ENCODE measurements at places on chromosomes 6 and 20.
A peak's percentile ranks its signal among the peaks of the same experiment; 100 is the strongest.

GRCh38 chr6:32580593-32580992, 9.1 kb downstream of the HLA-DRB1 start:
- DNase-seq, result no peak

- DNase-seq, result no peak
Measured at GRCh38 chr20:26347396-26347795, 650.7 kb upstream of the ZNF337 start.

DNA sequence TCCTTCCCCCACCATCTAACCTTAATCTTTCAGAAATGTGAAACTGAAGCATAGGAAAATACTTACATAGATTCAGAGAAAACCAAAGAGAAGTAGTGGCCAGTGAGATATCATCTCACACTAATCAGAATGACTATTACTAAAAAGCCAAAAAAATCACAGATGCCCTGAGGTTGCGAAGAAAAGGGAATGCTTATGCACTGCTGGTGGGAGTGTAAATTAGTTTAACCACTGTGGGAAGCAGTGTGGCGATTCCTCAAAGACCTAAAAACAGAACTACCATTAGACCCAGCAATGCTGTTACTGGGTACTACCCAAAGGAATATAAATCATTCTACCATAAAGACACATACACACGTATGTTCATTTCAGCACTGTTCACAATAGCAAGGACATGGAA, 9.2 kb upstream of the PREX1 start:
- DNase-seq, result no peak

GRCh38 chr6:126337323-126337722, 2.6 kb upstream of the CENPW start:
- no peak for DNase-seq

GRCh38 chr6:113068570-113068969, 721.4 kb downstream of the RFPL4B start:
- no peak for DNase-seq

- no peak for DNase-seq
Measured at GRCh38 chr6:43246301-43247113, 3.2 kb downstream of the TTBK1 start.

DNA sequence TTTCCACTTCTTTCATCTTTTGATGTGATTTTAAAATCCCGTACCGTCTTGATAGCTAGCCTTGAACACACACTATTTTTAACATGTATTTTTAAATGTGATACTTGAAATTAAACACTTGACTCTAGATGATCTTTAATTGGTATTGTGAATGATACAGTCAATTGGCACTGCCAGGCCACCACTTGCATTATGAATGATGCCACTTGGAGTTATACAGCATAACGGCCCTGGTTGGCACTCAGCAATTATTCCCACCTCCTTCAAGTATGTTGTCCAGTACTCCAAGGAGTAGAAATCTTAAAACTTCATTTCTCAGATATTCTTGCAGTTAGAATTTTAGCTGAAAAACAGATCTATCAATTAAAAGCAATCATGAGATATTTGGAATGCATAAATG, 62.9 kb downstream of the TENT5A start:
- DNase-seq, result no peak

DNA sequence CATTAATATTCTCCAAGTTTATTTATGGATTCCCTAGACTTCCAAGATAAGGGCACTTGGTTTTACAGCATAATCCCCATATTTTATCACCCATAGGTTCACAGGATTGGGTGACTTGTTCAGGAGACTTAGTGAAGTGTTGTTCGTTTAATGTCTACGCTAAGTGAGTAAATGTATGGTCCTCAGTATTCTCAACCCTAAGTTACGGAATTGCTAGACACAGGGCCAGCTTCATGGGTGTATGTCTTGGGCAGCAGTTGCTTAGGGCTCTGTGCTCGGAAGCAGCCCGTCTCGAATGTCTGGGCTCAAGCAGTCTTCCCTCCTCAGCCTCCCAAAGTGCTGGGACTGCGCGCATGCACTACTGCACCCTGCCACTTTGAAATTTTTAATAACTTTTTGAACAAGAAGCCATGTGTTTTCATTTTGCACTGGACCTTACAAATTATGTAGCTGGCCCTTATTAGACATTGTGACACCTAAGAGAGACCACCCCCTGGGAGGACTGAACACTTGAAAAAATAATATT, 91.5 kb upstream of the ZNF217 start:
- no peak for DNase-seq

DNA sequence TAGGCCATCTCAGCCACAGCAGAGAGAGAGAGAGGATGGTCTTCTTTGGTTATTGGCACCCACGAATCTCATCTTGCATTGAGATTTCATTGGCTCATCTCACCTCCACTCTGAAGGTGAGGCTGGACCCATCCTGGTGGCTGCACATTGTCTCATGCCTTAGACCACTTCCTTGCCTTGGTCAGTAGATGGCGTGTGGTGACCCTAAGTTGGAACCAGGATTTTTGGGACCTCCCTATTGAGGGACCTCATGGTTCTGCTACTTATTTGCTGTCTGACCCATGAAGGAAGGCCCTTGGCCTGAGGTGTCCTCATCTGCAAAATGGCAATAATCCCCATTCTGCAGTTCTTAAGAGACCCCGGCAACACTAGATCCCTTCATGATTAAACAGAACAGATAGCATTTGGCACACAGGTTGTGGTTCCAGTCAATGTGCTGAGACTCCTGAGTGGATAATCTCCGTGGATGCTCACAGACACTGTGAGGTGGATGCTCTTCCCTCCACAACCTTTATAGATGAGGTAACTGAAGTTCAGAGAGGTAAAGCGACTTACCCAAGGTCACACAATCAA, 21.5 kb upstream of the AAR2 start:
- no peak for DNase-seq

DNA sequence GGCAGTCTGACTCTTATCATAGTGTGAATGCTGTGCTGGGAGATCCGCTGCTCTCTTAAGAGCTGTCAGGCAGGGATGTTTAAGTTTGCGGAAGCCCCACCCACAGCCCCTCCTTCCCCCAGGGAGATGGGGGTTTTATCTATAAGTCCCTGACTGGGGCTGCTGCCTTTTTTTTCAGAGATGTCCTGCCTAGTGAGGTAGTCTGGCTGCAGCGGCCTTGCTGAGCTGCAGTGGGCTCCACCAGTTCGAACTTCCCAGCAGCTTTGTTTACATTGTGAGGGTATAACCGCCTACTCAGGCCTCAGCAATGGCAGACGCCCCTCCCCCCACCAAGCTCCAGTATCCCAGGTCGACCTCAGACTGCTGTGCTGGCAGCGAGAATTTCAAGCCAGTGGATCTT, 75.7 kb upstream of the UST start:
- no peak for DNase-seq

DNA sequence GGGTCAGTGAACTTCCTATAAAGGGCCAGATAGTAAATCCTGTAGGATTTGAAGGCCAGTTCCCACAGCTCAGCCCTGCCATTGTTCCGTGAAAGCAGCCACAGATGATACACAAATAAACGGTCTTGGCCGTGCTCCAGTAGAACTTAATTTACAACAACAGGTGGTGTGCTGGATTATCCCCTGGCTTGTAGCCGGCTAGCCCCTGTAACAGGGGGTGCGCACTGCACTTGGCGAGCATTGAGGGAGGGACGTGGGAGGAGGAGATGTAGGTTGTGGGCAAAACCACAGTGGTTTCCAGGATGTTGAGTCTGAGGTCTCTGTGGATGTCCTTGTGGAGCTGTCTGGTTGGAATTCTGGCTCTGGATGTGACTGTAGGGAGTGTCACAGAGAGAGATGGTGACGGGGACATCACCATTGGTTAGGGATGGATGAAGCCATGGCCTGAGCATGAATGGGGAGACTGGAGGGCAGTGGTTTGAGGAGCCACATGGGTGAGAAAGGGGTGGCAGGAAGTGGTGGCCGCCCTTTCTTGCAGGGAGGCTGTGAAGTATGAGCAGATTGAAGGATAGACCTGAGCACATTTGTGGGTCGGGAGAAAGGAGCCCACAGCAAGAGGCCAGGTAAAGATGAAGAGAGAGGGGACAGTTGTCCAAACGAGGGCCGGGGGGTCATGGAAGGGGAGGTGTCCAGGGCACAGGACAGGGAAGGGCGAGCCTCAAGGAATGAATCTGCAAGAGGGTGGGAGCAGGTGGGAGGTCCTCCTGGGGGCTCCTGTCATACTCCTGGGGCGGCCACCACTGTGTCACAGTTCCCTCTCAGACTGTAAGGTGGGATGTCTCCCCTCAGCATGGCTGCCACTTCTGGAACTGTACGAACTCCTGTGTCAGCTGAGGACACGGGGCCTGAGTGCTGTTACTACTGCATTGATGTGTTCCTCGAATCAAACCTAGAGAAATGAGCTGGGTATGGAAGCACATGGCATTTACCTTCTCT, 53.6 kb downstream of the CDH26 start:
- peak; percentile 77 for DNase-seq

DNA sequence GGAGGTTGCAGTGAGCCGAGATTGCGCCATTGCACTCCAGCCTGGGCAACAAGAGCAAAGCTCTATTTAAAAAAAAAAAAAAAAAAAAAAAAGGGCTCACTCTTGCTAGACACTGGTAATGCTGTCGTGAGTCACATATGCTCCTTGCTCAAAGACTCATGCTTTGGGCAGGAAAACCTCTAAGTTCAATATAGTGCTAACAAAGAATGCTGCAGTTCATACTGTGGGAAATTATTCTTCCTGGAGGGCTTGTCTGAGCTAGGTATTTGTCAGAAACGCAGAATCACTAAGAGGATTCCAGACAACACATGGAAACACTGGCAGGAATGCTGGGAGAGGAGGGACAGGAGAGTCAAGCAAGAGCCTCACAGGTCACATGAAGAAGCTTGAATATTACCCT, 2.3 kb upstream of the LYRM2 start:
- no peak for DNase-seq

DNA sequence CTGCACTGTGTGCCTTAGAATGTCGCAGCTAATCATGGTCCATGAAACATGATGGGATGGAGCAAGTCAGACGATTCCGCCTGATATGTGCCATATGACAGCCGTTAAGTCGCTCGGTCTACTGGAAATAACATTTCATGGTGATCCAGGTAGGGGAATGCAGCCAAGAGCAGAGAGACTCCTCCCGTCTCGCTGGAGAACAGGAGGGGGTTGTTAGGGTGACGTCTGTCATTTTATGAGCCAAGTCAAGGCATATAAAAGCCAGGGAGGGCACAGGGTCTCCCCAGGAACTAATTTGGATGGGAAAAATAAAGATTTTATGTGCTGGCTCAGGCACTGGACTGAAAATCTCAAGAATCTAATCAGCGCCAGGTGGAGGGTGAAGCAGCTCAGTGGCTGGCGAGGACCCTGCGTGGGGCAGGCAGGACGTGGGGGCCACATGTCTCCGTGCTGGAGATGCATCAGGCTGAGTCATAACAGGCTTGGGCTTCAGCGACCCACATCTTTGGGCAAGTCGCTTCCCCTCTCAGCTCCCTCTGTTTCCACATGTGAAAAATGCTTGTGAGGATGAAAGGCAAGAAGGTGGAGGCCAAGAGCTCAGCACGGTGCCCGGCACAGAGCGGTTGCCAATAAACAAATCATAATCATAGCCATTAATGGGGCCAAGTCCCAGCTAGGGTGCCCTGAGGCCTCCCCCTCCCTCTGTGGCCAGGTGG, 234.6 kb downstream of the ANKRD60 start:
- no peak for DNase-seq

DNA sequence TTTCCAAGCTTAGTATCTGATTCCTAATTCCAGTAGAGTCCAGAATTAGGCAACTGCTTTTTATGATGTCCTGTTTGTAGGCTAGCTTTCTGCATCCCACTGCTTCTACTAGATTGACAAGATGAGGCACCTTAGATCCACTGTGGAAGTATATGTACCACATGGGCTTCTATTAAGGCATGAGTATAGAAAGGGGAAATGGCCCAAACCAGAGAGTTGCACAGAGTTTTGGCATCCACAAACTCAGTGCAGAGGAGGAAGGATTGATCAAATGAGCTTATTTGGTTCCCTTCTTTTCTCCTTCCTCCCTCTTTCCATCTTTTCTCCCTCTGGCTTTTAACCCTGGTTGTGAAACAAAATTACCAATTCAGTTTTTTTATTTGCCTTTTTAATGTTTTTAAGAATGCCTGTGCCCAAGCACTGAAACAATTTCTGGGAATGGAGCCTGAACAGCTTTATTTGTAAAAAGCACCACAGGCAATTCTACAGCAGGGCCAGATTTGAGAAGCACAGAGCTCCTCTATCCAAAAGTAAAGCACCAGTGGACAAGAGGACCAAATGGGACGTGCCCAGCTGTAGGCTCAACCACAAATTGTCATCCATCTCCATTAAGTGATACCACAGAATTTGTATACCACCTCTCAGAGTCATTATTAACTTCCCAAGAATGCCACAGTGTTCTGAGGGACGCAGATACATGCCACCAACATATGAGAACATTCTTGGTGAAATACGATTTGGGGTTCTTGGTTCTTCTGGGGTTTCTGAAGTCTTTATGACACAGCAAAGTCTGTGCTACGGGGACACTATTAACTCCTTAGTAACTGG, 969.1 kb downstream of the KIF16B start:
- DNase-seq, result no peak

- DNase-seq, result no peak
Measured at GRCh38 chr20:34433391-34433790, 70.3 kb downstream of the ITCH start.

DNA sequence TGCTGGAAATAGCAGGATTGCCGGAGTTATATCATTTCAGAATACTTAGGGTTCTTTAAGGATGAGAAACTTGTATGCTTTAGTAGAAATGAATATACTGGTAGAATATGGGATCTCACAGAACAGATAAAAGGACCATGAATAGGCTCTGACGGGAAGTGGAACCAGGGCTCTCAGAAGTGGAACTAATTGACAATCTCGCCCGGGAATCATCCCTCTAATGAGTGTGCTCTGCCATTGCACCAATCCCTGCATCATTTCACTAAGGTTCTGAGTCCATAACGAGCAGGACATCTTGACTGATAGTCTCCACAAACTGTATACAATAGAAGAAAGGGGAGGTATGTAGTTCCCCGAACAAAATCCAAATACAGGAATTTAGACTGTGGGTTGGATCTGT, 150.1 kb downstream of the COL9A1 start:
- no peak for DNase-seq

DNA sequence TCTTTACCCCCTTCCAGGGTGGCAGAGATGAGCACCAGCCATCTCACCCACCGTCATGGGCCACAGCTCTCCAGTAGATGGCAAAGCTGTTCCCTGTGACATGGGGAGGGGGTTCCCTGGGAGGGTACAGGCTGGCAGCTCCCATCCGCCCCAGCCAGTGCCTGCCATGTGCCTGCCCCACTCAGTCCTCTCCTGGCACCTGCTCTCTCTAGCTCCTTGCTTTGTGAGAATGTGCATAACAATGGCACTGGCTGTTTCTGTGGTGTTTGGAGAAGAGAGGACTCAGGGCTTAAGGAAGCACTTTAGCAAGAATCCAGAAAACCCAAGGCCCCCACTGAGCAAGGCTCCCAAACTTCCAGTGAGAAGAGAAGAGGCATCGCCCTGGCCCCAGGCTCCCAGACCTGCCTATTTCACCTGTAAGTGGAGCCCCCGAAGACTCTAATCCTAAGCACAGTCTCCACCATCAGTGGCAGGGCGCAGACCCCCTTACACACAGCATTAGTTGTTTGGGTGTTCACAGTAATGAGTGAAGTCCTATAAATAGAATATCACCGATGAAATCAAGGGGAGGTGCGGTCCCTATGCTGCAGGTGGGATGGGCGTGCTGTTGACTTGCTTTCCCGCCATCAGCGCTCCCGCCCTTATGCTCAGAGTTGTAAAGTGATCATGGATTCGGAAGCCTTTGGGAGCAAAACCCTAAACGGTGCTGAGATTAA, 110.2 kb downstream of the AGPAT4 start:
- DNase-seq, result no peak

GRCh38 chr6:41591859-41592502, 45.8 kb downstream of the FOXP4 start:
- no peak for DNase-seq

GRCh38 chr20:58899512-58899911, 47.0 kb downstream of the GNAS start:
- DNase-seq, result no peak
